K562 (cell line): ENCODE measurements at places on chromosomes 7 and 10. TPM values are rescaled to one million over a fixed set of nuclear protein-coding genes. Genes with fewer than 3 reads are reported as not detected.

SEC31B gene
- total RNA-seq = 4.2 and 4.6 TPM in 2 replicates

DNA sequence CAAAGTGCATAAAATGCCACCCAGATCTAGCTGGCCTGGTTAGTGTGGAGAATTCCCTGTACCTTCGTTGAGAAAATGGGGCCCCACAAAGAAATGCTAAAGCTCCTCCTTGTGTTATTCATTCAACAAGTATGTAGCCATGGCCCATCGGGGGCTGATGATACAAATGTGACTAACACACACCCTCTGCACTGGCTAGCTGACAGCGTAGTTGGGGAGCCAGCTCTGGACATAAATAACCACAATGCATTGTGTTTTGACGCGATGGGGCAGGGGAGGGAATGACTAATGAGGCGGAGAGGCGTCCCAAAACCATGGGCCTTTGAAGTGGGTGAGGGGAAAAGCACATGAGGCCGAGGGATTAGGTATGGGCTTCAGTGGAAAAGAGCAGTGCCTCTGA is 28.2 kb upstream of the ASL start:
- no peak overlapping the region for H3K27ac ChIP-seq
- no peak overlapping the region for H3K4me3 ChIP-seq
- peaks cover 8% of the 10 kb centered on the region for H3K4me1 ChIP-seq

TMEM176B gene
- total RNA-seq = 0.60 and 0.76 TPM in 2 replicates

ARHGAP22 gene
- total RNA-seq = 28.1 and 29.3 TPM in 2 replicates

GRCh38 chr7:70830060-70830395 is 301.9 kb upstream of the GALNT17 start:
- no peaks in the 10 kb centered on the region for H3K36me3 ChIP-seq
- no peak for DNase-seq
- H3K4me3 ChIP-seq = no peak overlapping the region

DNA sequence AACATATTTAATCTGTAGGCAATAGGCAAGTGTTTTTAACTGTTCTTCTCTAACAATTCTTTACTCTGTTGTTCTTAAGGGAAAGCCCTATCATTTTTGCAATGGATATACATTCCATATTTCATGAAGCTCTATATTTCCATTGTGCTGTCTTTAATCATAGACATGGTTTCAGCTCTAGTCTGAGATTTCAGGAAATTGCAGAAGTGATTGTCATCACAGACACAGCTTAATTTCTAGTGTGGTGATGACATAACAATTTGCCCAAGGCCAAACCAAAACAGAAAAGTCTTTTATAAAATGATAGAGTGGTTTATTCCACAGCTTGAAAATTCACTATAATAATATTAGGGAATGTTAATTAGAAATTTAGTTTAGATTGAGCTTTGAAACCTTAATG is 494.1 kb upstream of the SEMA3A start:
- no peak overlapping the region for H3K4me3 ChIP-seq
- H3K36me3 ChIP-seq = no peaks in the 10 kb centered on the region

KLLN gene
- 0.25 and 0.40 TPM in 2 replicates for total RNA-seq

- H3K4me3 ChIP-seq = no peak overlapping the region
- H3K27ac ChIP-seq = no peak overlapping the region
- no peaks in the 10 kb centered on the region for H3K36me3 ChIP-seq
- peaks cover 49% of the 10 kb centered on the region for H3K27me3 ChIP-seq
- no peak for DNase-seq
Measured at GRCh38 chr7:130486954-130487436, 4.9 kb upstream of the MEST start.

DNA sequence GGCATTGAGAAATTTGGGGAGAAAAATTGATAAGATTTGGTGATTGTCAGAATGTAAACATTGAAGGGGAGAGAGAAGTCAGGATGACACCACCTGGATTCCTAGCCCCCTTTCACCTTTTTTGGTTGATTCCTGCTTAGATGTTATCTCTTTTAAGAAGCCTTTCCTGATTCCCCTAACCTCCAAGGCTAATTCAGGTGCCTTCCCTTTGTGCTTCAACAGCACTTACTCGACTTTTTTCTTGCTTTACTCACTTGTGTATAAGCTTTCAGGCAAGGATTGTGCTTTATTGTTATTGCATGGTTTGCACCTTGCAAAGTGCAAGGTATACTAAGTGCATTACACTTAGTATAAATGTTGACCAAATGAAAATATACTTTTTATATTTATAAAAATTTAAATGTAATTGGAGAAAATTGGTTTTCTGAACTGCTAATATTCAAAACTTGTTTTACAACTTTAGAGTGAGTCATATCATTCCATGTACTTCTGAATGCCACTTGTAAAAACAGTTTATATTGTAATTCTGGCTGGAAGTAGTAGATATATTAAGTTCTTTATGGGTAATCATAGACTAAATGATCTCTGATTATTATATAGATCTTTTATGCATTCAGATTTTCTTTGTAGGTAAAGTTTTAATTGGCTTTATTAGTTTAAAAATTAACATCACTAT is 13.2 kb downstream of the SHOC2 start:
- DNase-seq = no peak
- no peaks in the 10 kb centered on the region for H3K36me3 ChIP-seq
- no peak overlapping the region for H3K4me3 ChIP-seq
- no peaks in the 10 kb centered on the region for H3K27me3 ChIP-seq
- H3K27ac ChIP-seq = no peak overlapping the region

DNA sequence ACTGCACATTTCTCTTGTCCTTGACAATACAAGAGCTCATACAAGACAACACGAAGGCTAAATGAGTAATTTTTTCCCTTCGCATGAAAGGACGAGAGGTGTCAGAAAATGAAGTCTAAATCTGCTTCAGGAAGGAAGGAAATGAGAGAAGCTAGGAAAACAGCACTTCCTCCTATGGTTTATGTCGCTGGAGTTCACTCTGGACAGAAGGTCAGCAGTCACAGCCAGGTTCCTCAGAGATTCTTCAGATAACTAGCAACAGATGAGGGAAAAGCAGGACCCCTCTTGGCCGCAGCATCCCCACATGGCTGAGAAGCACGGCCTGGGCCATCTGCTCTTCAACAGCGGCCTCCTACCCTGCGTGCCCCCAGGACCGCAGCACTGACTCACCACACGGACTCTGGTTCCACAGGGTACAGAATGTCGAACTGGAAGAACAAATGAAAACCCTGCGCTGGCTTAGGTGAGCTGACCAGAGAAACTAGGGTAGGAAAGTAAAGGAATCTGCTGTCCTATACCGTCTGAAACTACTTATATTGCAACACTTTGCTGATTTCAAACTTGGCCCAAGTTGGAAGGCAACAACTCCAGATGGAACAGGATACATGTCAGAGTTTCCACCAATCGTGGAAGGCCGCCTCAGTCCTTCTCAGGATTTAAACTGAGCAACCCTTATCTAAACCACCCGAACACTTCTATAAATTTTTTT is 26.3 kb downstream of the DNMBP start:
- peak; percentile 14 for DNase-seq
- peaks cover 22% of the 10 kb centered on the region; the same call in 2 of the 3 replicates for H3K4me1 ChIP-seq
- no peaks in the 10 kb centered on the region for H3K27me3 ChIP-seq
- H3K4me3 ChIP-seq = no peak overlapping the region
- peak overlapping the region; percentile 29; the same call in 1 of the 3 replicates for H3K27ac ChIP-seq
- H3K36me3 ChIP-seq = no peaks in the 10 kb centered on the region

- H3K4me1 ChIP-seq = no peaks in the 10 kb centered on the region
- DNase-seq = no peak
- no peak overlapping the region for H3K4me3 ChIP-seq
- no peaks in the 10 kb centered on the region for H3K36me3 ChIP-seq
- H3K27me3 ChIP-seq = no peaks in the 10 kb centered on the region
Measured at GRCh38 chr10:118209215-118209614, 132.9 kb downstream of the FAM204A start.

- H3K4me1 ChIP-seq = no peaks in the 10 kb centered on the region
- DNase-seq = no peak
- no peaks in the 10 kb centered on the region for H3K27me3 ChIP-seq
- H3K27ac ChIP-seq = no peak overlapping the region
Measured at GRCh38 chr7:126656165-126656564, 596.6 kb downstream of the GRM8 start.

DNA sequence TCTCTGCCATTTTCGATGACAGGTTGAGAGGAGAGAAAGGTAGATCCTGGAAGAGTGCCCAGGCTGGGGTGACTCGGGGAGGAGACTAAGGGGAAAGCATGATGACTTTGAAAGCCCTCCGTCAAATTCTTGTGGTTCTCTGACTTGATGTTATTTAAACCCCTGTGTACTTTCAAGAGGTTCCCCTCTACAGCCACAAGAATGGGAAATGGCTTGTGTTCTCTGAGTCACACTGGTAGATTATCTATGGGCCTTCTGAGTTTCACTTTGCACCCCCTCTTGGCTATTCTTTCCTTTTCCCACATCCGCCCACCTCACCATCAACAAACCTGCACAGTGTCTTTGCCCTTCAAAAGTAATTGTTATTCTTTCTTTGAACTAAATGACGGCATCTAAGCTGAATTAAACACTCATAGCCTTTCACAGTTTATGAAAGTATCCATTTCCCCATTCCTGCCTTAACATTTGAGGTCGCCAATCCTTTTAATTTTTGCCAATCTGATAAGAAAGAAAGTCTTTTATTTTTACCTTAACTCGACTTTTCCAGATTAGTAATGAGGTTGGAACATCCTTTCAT is 24.1 kb downstream of the PRF1 start:
- H3K27me3 ChIP-seq = no peaks in the 10 kb centered on the region
- peaks cover 52% of the 10 kb centered on the region for H3K4me1 ChIP-seq
- H3K36me3 ChIP-seq = no peaks in the 10 kb centered on the region
- no peak overlapping the region for H3K4me3 ChIP-seq
- peak overlapping the region; percentile 69; the same call in 2 of the 3 replicates for H3K27ac ChIP-seq

GRCh38 chr7:103094102-103094501 is 19.2 kb downstream of the ARMC10 start:
- H3K4me3 ChIP-seq = no peak overlapping the region
- H3K27me3 ChIP-seq = no peaks in the 10 kb centered on the region
- DNase-seq = no peak
- H3K36me3 ChIP-seq = peaks cover 74% of the 10 kb centered on the region
- H3K4me1 ChIP-seq = no peaks in the 10 kb centered on the region

DNA sequence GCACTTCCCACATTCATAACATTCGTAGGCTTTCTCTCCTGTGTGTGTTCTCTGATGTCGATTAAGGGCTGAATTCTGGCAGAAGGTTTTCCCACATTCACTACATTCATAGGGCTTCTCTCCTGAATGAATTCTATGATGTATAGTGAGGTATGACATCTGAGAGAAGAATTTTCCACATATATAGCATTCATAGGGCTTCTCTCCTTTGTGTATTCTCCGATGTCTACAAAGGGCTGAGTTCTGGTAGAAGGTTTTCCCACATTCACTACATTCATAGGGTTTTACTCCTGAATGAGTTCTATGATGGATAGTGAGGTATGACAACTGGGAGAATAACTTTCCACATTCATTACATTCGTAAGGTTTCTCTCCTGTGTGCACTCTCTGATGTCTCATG is 15.6 kb downstream of the ZNF12 start:
- H3K27ac ChIP-seq = no peak overlapping the region
- no peaks in the 10 kb centered on the region for H3K27me3 ChIP-seq
- no peaks in the 10 kb centered on the region for H3K4me1 ChIP-seq
- H3K4me3 ChIP-seq = no peak overlapping the region

CALN1 gene
- 2.2 and 2.7 TPM in 2 replicates for total RNA-seq

DNA sequence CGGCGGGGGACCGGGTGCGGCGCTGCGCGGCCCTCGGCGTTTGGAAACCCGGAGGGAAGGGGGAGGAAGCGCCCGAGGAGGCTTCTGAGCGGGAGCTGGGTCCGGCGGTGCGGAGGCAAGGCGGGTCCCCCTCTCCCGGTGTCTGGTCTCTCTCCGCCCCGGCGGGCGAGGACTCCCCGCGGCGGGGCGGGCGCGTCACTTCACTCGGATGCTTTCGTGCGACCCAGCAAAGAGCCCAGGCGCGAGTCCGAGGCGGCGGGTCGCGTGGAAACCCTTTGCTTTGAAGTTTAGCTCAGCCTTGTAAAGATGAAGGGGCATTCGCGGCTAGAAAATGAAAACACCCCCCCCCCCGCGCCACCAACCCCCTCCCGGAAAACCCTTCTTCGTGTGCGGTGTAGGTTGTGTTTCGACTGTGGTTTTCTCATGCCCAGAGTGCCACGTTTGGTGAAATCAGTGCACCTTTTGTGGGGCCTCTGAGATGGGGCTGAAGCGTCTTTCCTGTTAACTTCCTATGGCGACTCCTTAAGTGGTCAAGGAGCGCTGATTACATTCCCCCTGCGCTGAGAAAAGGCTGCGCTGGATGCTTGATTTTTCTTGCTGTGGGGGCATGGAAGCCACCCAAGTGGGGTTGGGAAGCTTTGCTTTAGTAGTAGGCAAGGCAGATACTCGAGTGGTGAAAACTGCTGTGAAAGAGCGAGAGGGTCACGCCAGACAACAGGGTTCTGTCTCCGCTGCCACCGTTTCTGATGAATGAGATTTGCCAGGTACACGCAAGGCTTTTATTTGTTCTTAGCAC is 876 bp downstream of the GNAI1 start:
- DNase-seq = no peak
- H3K4me3 ChIP-seq = 0 out of 2 replicates have a peak overlapping the region, but pooled peaks have one; percentile 5
- peaks cover 3% of the 10 kb centered on the region; the same call in 1 of the 3 replicates for H3K27me3 ChIP-seq
- H3K4me1 ChIP-seq = no peaks in the 10 kb centered on the region

DNA sequence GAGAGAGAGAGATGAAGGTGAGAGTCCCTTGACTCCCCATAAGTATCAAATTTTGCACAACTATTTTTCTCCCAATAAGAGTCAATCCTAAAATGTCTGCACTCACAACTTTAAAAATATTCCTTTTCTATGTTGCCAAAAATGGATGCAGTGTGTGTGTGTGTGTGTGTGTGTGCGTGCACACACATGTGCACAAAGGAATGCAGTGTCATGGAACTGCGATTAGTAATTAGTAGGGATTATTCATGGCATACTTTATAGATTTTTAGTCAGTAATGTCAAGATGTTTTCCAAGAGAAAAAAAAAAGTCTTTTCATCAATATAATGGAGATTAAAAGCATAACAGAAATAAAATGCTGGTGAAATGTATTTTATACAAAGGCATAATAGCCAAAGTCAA is 179.1 kb upstream of the LRRTM3 start:
- no peaks in the 10 kb centered on the region for H3K4me1 ChIP-seq
- no peak for DNase-seq
- no peak overlapping the region for H3K27ac ChIP-seq
- H3K4me3 ChIP-seq = no peak overlapping the region

DNA sequence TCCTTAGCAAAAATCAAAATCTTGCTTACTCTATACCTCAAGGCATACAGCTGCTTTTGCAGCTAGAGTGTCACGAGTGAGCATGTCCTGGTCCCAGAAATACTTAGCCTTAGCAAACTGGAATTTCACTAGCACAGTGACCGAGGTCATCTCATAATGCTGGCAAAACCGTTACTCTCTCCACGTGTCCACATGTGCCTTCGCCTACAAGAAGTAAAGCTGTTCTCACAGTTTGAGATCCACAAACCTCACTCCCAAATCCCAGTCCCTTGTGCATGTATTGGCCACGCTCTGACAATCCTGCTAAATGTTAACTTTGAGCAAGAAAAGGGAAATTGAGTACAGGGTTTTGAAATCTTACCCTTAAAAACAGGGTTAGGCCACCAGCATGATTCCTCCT is 111.0 kb upstream of the PLXDC2 start:
- H3K36me3 ChIP-seq = no peaks in the 10 kb centered on the region
- no peaks in the 10 kb centered on the region for H3K4me1 ChIP-seq
- no peaks in the 10 kb centered on the region for H3K27me3 ChIP-seq
- DNase-seq = no peak
- H3K4me3 ChIP-seq = no peak overlapping the region

- DNase-seq = no peak
- no peaks in the 10 kb centered on the region for H3K4me1 ChIP-seq
- H3K27me3 ChIP-seq = no peaks in the 10 kb centered on the region
- H3K4me3 ChIP-seq = no peak overlapping the region
- no peak overlapping the region for H3K27ac ChIP-seq
Measured at GRCh38 chr10:103890194-103890658, 27.8 kb downstream of the STN1 start.
